Fibroblast of skin of right quadriceps (primary cell): ENCODE measurements at places on chromosomes 12 and 14.

DNA sequence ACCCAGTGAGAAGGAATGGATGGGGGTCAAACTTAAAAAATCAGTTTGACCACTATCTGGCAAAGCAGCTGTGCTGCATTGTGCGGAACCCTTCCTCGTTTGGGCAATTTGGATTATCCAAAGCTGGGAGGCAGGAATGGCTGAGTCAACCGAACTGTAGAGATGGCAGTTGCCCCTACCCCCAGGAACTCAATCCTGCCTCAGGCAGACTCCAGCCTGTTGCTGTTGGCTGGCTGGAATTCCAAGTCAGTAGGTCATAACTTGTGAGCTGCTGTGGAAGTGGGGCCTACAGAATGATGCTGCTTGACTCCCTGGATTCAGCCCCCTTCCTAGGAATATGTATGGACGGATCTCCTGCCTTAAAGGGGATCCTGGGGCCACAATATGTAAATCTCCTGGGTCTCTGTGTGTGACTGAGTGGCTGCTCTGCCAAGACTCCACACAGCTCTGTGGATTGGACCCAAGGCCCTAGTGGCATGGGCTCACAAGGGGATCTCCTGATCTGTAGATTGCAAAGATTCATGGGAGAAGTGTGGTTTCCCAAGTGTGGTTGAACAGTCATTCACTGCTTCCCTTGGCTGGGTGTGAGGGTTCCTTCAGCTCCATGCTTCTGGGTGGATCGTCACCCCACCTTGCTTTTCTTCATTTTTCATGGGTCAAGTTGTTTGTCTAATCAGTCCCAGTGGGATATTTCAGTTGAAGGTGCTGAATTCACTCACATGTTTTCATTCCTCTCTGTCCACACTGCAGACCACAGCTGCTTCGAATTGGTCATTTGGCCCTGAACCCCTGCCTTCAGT, 19.2 kb downstream of the LUM start:
- no peak for DNase-seq

DNA sequence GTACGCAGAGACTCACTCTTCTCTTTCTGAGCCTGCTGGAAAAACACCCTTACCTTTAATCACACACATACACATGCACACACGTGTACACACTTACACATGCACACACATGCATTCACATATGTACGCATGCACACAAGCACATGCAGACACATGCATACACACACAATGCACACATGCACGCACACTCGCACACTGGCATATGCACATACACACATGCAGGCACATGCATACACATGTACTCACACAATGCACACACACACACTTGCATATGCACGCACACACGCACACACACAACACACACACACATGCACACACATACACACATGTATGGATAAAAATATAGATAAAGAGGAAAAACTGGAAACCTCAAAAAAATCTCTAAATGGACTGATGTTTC, 249.0 kb downstream of the GLT1D1 start:
- DNase-seq = no peak

- DNase-seq = no peak
Observed at GRCh38 chr12:51661836-51662235, 70.8 kb downstream of the SCN8A start.

DNA sequence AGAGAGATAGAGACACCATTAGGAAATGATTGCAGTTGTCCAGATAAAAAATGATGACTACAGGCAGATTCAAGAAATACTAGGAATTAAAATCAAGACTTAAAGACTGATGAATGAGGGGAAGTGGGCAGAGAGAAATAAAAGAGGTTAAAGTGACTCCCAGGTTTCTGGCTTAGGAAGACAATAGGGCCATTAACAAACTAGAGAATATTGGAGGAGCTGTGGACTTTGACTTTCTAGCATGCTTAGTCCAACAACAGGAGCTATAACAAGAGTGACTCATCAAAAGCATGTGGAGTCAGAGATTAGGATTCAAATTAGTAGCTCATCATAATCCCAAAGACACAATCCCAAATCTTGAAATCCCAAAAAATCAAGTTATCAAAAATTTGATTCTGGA, 101.5 kb downstream of the BMP4 start:
- no peak for DNase-seq

DNA sequence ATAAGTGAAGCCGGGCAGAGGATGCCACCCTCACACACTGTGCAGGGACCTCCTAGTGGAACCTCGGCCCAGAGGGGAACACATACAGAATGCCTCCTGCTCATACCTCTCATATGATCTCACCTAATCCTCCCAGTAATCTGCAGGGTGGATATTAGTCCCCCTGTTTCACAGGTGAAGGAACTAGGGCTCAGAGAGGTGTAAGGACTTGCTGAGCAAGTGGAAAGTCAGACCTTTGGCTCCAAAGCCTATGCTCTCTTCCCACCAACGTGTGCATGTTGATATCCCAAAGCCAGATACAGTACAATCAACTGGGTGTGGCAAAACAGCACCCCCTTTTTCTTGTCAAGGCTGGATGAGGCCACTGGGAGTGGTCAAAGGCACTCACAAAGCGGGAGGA, 4.2 kb downstream of the MYH6 start:
- DNase-seq = no peak

GRCh38 chr14:96851694-96852381, 54.7 kb downstream of the VRK1 start:
- DNase-seq = no peak

DNA sequence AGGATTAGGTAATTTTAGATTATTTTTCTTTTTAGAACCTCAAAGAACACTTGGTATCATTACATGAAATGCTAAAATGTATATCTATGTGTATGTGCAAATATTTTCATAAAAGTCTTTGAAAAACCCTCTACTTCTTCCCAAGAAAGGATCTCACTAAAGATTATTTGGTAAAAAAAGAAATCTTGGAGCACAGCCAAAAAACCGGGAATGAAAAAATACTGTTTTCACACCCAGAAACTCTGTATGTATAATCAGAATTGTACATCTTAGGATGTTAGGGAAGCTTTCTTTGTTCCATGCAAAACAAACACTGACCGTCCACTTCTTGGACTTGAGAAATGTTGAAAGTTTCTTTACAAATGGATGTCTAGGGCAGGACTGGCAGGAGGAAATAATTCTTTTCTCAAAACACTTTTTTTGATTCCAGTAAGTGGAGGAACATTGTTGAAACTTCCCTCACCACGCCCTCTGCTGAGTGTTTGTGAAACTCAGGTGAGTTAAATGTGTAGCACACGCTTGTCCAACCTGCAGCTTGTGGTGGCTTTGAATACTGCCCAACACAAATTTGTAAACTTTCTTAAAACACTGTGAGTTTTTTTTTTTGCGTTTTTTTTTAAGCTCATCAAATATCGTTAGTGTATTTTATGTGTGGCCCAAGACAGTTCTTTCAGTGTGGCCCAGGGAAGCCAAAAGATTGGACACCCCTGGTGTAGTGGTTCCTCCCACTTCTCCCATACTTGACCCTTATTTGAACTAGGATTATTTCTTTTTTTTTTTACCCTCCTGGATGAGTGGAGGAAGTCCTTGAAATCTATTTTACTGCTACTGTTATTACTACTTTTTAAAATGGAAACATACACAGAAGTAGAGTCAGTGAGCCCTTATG, 26.6 kb downstream of the FBXO34 start:
- no peak for DNase-seq

GRCh38 chr14:96246539-96246847, 9.5 kb upstream of the BDKRB1 start:
- DNase-seq = peak; percentile 94

- DNase-seq = no peak
Observed at GRCh38 chr12:131829791-131830334, 1.7 kb downstream of the MMP17 start.

DNA sequence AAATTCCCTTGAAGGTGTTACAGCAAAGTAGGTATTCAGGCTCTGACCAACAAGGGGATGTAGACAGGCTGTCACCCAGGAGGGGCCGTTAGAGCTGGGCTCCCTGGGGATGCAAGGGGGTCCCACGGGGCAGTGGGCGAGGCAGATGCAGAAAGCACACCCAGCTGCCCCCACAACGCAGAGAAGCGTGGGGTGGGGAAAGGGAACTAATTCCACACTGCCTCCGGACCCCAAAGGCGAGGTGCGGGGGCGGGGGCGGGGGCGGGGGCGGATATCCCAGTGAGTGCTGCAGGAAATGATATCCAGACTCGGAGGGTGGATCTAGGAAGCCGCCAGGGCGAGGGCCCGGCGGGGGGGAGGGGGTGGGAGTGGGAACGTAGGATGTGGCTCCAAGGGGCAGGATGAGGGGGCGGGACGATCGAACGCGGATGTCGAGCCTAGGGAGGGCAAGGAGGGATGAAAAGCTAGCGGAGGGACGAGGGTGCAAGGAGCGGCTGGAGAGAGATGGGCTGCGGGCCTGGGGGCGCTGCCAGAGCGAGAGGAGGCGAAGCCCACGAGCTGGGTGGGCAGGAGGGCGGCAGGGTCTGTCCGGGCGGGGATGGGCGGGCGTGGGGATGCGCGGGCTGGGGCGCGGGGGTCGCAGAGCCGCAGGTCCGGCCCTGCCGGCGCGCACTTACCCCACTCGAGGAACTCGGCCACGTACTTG, 874 bp downstream of the CDC42BPB start:
- DNase-seq = peak; percentile 75

- no peak for DNase-seq
Observed at GRCh38 chr14:47843236-47843635, 167.8 kb upstream of the MDGA2 start.

DNA sequence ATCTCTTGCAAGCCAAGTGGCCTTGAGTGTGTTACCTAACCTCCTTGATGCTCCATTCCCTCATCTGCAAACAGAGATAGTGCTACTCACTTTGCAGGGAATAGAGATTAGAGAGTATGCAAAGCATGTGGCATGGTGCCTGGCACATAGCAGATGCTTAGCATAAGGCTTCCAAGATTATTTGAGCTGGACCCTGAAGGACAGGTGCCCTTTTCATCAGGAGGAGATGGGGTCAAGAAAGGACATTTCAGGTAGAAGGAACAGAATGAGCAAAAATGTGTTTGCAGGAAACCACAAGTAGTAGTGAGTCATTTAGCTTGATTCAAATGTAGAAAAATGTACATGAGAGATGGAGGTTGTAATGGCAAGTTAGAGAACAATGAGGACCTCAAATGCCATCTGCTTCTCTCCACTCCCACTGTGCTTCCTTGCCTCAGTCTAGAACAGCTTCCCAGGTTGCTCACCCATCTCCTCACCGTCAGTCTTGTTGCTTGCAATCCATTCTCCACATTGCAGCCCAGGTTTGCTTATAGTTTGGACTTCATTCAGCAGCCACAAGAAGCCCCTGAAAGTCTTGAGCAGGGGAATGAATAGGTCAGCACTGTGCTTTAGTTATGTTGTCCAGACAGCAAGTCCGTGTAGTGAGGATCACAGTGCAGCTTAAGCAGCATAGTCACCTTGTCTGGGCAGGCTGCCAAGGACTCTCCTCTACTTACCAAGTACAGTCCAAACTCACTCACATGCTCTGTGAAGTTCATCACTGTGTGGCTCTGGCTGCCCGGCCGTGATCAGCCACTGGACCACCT, 536.3 kb upstream of the CCDC196 start:
- DNase-seq = peak; percentile 28

DNA sequence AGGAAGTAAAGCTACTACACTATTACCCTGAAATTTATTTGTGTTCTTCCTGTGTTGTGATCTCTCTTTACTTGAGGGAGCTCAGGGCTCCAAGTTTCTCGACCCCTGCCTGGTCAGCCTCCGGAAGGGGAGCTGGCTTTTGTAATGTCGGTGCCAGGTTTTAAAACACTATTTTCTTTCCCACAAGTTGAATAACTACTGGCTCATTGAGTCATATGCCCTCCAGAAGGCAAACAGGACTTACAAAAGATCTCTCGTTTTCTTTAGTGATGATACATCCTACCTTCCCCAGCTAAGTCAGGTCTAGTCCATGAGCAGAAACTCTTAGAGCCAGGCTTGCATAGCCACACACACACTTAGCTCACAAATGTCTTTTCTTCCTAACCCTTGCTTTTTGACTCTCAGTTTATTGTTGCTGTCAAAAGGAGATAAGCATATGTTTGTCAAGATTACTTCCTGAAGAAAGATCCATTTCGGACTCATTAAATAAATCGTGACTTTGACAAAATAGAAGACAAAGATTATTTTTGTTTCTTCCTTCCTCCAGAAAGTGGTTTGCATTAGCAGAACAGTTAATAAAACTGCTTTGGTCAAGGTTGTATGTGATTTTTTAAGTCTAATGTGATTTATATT, 209.8 kb upstream of the FLRT2 start:
- peak; percentile 28 for DNase-seq
